Stromal cell of bone marrow (primary cell): ENCODE measurements at places on chromosomes 13 and 19.

DNA sequence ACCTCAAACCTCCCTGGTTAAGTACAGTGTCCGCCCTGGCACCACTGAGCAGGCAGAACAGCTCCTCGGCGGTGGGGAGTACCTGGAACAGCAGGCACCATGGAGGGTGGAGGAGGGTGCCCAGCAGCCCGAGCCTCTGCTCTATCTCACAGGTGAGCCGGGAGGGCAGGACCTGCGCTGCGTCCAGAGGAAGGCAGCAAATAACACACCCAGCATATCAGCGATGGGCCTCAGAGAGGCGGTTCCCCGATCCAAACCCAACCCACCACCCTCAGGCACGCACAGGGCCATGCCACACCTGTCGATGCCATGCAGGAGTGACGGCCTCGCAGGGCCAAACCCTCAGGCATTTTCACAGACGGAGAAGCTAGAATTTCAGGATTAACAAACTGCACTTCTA is 11.8 kb downstream of the PEPD start:
- no peak for DNase-seq

DNA sequence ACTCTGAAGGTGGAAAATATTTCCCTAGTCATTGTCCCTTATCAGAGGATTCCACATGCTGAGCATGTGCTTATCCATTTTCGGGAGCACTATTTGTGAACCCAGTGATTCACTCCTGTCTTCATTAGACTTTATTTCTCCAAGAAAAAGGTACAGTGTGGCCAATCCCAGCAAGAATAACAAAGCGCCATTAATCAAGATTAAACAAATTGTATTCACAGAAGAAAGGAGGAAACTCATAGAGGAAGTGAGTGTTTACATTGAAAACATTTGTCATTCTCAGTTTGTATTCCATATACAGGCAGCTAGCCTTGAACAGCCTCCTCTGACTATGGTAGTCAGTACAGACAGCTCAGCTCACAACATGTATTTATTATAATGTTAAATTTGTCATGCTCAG is 1669.9 kb upstream of the SPRY2 start:
- DNase-seq: no peak

- DNase-seq: no peak
These were observed 264.5 kb downstream of the TDRD3 start for GRCh38 chr13:60661521-60661920.

DNA sequence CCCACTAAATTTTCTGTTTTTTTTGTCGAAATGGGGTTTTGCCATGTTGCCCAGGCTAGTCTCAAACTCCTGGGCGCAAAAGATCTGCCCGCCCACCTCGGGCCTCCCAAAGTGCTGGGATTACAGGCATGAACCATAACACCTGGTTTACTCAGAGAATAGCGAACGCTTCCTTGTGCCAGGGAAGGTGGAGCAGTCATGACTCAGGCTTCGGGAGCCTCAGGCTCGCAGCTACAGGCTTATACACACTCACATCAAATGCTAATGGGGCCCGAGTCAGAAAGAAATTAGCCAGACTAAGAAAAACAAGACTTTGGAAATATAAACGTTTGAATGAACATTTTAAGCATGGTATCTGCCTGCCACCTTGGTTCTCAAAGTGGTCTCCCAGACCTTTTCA is 11.0 kb upstream of the TPT1 start:
- DNase-seq: no peak

- DNase-seq: no peak
These were observed 94.0 kb upstream of the SLC15A1 start for GRCh38 chr13:98846521-98846920.

DNA sequence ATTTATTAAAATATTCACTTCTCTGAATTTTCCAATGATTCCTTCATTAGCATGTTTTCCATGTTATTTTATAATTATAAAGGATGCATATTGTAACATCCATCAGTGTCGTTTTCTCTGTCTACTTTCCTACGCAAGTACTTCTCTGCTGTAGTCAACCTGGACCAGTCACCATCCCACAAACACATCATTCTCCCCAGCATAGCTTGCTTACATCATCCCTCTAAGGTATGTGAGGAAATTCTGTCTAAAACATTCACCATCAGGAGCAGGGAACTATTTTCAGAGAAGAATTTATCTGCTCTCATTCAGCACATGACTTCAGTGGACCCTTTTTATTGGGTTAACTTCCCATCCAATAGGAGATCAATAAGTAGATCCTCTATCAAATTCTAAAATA is 806.1 kb upstream of the ARGLU1 start:
- DNase-seq: no peak

GRCh38 chr19:10517760-10518443 is 655 bp upstream of the S1PR5 start:
- DNase-seq: no peak

GRCh38 chr13:86569119-86569518 is 769.9 kb upstream of the SLITRK6 start:
- no peak for DNase-seq

- DNase-seq: peak; percentile 80
These were observed 6.1 kb upstream of the KANK2 start for GRCh38 chr19:11203194-11204075.

DNA sequence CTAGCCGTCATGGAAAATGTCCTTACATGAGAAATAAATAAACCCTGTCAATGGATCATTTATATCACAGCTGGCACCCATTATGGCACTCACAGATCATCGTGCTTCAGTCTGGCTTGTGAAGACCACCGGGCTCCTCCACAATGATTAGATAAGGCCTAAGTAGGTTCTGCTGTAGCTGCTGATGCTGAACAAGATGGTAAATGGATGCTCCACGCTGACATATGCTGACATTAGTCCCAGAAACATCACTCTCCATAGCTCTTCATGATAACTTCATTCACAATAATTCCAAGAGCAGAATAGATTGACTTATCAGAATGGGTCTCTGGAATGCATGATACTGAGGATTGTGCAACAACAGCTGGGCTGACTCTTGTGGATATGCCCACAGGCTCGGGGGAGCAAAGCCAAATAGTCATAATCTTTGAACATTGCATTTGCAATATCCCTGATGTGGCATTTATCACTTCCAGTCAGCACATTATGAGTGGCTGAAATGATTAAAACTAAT is 63.8 kb upstream of the RXFP2 start:
- DNase-seq: no peak

- no peak for DNase-seq
These were observed 151.6 kb upstream of the FREM2 start for GRCh38 chr13:38535261-38535660.

DNA sequence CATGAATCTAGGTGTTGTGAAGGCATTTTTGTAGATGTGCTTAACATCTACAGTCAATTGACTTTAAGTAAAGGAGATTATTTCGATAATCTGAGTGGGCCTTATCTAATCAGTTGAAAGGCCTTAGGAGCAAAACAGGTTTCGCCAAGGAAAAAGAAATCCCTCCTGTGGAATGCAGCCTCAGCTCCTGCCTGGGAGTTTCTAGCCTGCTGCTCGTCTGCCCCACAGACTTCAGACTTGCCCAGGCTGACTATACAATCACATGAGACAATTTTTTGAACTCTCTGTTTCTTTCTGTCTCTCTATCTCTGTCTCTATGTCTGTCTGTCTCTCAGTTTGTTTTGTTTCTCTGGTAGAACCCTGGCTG is 312.5 kb downstream of the OLFM4 start:
- no peak for DNase-seq

GRCh38 chr13:103325672-103326071 is 259.5 kb upstream of the SLC10A2 start:
- no peak for DNase-seq

- no peak for DNase-seq
These were observed 43.7 kb downstream of the KCTD15 start for GRCh38 chr19:33840382-33840781.

DNA sequence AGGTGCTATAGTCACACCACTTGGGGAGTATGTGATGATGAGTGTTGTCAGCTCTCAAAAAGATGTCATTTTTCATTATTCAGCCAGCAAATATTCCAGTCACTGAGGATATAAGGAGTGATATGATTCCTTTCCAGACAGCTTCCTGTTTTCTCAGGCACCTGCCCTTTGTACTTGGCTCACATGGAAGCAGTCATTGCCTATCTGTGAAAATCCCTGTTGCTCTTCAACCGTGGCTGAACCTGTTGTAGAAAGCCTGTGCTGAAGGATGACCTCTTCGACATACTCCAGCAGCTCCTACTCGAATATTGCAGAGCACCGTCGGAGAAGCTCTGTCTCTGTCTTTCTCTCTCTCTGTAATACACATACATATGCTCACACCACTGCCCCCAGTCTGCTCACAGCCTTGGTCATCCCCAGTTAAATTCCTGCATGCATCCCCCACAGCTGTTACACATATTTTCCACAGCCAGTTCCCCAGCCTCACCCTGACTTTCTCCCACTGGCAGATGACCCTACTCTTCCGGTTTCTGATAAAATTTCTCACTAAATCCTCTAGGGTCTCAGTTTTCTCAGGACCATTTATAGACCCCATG is 204.2 kb upstream of the ARGLU1 start:
- no peak for DNase-seq

DNA sequence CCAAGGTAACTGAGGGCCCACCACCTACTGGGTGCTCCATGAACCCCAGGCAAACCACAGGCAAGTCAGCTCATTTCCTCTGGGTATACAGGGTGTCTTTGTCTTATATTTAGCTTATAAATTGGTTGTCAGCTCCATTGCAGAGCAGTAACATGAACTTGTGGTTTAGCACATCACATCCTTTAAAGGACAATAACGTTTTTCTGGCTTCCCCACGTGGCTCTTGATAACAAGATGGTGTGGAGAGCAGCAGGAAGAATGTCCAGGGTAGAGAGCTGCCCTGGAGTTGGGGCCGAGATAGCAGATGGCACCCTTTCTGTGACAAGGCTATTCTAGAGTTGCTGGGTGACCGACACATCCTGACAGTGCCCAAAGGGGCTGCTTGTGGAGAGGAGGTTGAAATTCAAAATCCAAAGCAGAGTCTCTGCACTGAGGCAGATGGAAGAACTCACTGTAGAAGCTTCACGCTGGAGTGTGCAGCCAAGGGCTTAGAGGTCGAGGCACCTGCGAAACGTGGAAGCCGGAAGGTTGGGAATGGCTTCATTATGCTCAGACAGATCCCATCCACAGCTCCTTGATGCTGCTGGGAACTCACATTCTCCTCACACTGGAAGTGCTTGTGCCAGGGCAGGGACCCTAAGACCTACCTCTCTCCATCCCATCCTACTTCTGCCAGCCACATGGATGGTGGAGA is 133.0 kb upstream of the FRY start:
- DNase-seq: no peak

DNA sequence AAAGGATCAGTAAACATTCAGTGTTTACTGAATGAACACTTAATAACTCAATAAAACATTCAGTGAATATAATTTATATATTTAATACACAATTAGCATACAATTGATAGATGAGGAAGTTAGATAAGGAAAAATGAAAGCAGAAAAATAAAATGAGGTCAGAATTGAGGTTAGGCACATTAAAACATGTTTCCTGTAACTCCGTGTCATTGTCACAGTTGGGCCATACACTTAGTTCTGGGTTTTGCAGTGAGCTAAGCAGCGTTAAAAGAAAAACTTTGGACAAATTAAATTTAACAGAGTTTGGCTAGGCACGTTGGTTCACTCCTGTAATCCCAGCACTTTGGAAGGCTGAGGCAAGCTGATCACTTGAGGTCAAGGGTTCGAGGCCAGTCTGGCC is 71.4 kb downstream of the MIPEP start:
- DNase-seq: no peak

- no peak for DNase-seq
These were observed 96.4 kb upstream of the STARD13 start for GRCh38 chr13:33381906-33382305.

DNA sequence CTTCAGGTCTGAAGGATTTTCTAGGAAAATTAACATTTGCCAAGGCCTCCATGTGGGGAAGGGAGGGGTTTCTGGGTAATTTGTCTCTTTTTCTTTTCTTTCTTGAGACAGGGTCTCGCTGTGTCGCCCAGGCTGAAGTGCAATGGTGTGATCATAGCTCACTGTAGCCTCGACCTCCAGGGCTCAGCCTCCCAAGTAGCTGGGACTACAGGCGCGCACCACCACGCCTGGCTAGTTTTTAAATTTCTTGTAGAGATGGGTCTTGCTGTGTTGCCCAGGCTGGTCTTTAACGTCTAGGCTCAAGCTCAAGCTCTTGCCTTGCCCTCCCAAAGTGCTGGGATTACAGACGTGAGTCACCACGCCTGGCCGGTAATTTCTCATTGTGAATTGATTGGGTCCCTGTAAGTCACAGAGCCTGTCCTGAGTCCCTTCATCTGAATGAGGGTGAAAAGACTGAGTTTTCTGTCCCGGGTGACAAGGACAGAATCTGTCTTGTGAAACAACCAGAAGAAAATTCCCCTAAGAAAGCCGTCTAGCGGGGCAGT is 10.0 kb upstream of the SPC24 start:
- DNase-seq: no peak

- DNase-seq: no peak
These were observed 251.4 kb downstream of the VWA8 start for GRCh38 chr13:41709511-41709910.

DNA sequence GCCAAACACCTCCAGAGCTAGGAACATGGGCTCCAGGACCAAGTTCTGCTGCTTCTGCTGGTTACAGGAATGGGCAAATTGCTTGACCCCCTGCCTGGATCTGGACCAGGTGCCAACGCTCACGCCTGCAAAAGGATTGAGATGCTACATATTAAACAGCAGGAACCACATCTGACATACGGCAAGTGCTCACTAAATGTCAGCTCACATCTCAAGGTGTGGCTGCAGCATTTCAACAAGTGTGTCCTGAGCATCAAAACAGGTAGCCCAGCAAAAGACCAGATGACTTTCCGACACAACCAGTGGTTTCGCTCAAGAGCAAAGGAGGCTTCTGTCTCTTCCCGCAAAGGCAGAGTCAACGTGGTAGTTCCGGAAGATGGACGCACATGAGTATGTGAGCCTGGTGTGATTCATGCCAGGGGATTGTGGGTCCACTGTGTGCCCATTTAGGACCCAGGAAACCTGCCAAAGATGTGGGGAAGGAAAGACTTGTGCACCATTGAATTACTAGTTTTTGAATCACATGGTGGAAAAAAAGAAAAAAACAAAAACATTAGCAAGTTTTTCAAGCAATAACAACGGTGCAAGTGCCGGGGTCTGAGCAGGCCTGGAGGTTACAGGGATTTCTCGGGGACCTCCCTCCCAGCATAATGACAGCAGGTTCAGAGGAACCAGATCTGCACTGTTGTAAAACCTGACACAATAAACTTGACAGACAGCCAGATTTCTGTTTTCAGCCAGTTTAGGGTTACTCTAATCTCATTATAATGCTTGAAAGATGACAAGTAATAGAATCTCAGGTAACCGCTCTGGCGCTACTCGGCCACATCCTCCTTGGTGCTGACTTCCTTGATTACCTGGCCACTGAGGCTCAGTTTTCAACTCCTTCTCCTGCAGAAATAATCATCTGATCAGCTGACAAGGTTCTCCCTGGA is 77.9 kb downstream of the SOX1 start:
- DNase-seq: no peak

DNA sequence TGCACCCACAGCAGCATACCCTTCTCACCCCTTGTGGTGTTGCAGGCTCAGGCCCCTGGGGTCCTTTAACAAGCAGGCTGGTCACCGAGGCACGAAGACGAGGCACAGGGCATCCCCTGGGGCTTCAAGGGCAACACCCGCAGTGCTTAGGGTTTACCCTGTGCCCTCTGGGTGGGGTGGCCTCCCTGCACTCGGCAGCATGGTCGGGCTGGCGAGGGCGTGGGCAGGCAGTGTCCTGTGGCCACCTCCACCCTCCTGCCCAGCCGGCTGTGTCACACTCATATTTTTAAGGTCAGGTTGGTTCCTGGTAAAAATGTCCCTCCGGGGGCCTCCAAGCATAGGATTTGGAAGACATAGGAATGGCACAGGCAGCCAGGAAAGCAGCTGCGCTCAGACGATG is 11.4 kb upstream of the ZNF135 start:
- no peak for DNase-seq

- DNase-seq: peak; percentile 45
These were observed 43.1 kb downstream of the ZNF726 start for GRCh38 chr19:23957660-23958281.
